Activated CD4-positive, alpha-beta memory T cell treated with anti-CD3 and anti-CD28 coated beads for 36 hours (primary cell): ENCODE measurements at places on chromosomes 6 and 20. TPM values are rescaled to one million over a fixed set of nuclear protein-coding genes. Genes with fewer than 3 reads are reported as not detected.

COL21A1 gene
- total RNA-seq: not detected

PRICKLE4 gene
- 0.71 TPM for total RNA-seq

POU5F1 gene
- total RNA-seq: not detected

GSTA3 gene
- total RNA-seq: not detected

CYP21A2 gene
- total RNA-seq: 0.24 TPM

SPEF1 gene
- 0.17 TPM for total RNA-seq

HDGFL1 gene
- total RNA-seq: not detected

CDC5L gene
- 24.3 TPM for total RNA-seq

TMEM170B gene
- total RNA-seq: 0.83 TPM

DEFB110 gene
- not detected for total RNA-seq

MRAP2 gene
- not detected for total RNA-seq

C6orf141 gene
- total RNA-seq: 0.86 TPM

SNAP25 gene
- 0.63 TPM for total RNA-seq

COL12A1 gene
- not detected for total RNA-seq

HLA-DRA gene
- total RNA-seq: 6.0 TPM

PAK5 gene
- not detected for total RNA-seq

HLA-DQB1 gene
- total RNA-seq: 9.7 TPM

RXRB gene
- total RNA-seq: 41.4 TPM

TSPYL4 gene
- 10.5 TPM for total RNA-seq

CLPSL1 gene
- total RNA-seq: not detected

MOG gene
- total RNA-seq: not detected

ANKEF1 gene
- 1.3 TPM for total RNA-seq

IL17F gene
- 119 TPM for total RNA-seq

PPP1R3G gene
- total RNA-seq: not detected

GMDS gene
- total RNA-seq: 36.4 TPM

KCNG1 gene
- total RNA-seq: 2.1 TPM

OVOL2 gene
- not detected for total RNA-seq

LRRN4 gene
- total RNA-seq: not detected

NEDD9 gene
- 31.5 TPM for total RNA-seq

LHFPL5 gene
- not detected for total RNA-seq

SRC gene
- total RNA-seq: 5.3 TPM

DNAH8 gene
- total RNA-seq: 0.02 TPM

ECT2L gene
- total RNA-seq: not detected

FBXO9 gene
- 55.6 TPM for total RNA-seq

CALHM6 gene
- 3.4 TPM for total RNA-seq

NHSL1 gene
- 0.95 TPM for total RNA-seq
